ENCODE measurements at places on chromosomes 11 and 22. TPM values are rescaled to one million over a fixed set of nuclear protein-coding genes. Genes with fewer than 3 reads are reported as not detected.

LIF gene
- 34.8 TPM for total RNA-seq

CTSC gene
- total RNA-seq = 265 TPM

UPK2 gene
- total RNA-seq = not detected

MAPK8IP1 gene
- 4.2 TPM for total RNA-seq

GRIK4 gene
- 0.10 TPM for total RNA-seq

GGTLC2 gene
- total RNA-seq = not detected

COA4 gene
- 58.4 TPM for total RNA-seq

PLA2G3 gene
- not detected for total RNA-seq

OR2AG1 gene
- total RNA-seq = not detected

GALNT18 gene
- total RNA-seq = 12.6 TPM

SCGB2A2 gene
- total RNA-seq = not detected

ALG8 gene
- 46.2 TPM for total RNA-seq

NXPE1 gene
- not detected for total RNA-seq

SCN4B gene
- 2.3 TPM for total RNA-seq

KCTD14 gene
- total RNA-seq = 1.4 TPM

SPTY2D1 gene
- total RNA-seq = 17.1 TPM

KRTAP5-9 gene
- total RNA-seq = not detected

TPBGL gene
- 1.6 TPM for total RNA-seq

TESMIN gene
- total RNA-seq = 0.55 TPM

PIK3IP1 gene
- 19.8 TPM for total RNA-seq

FZD4 gene
- 295 TPM for total RNA-seq
